ENCODE measurements at places on chromosomes 5 and 9.

- DNase-seq = no peak
Measured at GRCh38 chr5:73603998-73604397, 22.0 kb upstream of the ARHGEF28 start.

DNA sequence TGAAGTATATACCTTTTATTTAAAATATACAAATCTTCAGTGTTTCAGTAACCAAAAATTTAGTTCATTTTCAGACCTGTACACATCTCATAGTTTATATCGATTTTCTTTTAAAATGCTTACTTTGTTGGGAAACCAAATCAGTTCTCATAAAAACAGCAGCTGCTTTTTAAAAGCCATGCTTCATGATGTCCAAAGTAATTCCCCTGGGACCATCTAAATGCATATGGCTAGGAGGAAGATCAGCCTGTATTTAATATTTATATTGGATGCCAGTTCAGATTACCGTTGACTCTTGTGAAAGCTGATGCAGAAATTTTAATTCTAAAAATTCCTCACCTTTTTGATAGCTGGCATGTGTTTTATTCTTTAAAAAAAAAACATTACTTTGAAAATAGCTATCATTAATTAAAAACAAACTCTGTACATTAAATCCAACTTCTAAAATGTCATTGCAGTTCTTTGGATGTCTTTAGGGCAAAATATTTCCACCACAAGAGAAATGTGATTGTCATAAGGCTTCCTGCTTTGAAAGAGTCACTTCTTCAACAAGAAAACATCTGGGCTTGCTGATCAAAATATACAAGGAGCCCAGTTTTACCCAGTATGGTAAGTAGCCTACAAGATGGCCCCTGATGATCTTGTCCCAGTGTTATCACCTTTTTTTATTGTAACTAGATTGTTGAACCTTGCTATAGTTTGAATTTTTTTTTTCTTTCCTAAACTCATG lies 1242.9 kb upstream of the CDH6 start:
- no peak for DNase-seq

DNA sequence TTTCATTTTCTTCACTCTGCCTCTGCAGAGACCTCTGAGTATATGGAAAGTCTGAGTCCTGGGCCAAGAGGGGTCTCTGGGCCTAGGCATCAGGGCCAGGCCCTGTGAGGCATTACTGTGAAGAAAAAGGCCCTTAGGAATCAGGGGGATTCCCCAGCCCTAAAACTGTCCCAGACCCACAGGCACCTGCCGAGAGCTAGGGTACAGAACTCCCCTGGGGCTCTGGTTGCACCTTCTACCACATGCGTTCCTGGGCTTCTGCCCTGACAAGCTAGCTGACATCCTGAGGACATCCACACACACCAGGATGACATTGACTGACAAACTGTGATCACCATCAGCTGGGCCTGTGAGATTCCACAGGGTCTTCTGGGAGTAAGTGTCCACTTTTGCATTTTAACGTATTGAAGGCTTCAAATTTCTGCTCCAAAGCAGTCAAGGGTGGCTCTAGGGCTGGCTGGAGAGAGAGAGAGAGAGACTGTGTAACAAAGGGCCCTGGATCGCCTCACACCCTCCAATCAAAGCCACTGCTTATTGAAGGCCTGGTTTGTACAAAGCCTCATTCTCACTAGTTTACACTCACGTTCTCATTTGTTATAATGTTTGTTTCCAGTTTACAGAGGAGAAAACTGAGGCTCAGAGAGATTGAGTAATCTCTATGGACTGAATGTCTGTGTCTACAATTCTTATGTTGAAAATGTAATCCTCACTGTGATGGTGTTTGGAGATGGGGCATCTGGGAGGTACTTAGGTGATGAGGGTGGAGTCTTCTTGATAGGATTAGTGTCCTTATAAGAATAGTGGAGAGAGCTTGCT lies 45.1 kb downstream of the TGFBI start:
- no peak for DNase-seq

- DNase-seq = peak; percentile 90
Measured at GRCh38 chr5:31193591-31194467, at the start of gene CDH6. Gene CDH6, plus strand, starts transcription at chr5:31193686. Its CDS starts 73,788 bp downstream, at chr5:31267474.

DNA sequence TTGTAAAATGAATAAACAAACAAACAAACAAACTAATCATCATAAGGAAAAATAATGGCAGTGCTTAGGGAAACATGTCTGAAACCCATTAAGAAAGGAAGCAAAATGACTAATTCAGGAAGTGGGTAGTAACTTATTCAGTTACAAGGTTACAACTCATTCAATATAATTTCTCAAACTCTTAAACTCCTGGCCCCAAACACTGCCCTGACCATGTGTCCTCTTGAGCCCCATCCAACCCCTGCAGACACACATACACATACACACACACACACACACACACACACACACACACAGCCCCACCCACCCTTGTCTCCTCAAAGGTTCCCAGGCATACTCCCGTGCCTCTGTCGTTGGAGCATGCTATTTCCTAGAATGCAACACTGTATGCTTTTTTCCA lies 193.9 kb downstream of the SEC61B start:
- DNase-seq = no peak

- no peak for DNase-seq
Measured at GRCh38 chr5:81021486-81021885, 61.3 kb downstream of the RASGRF2 start.

GRCh38 chr5:51279983-51280706 lies 103.1 kb upstream of the ISL1 start:
- DNase-seq = peak; percentile 44

- no peak for DNase-seq
Measured at GRCh38 chr9:114169029-114169951, 14.0 kb downstream of the COL27A1 start.

DNA sequence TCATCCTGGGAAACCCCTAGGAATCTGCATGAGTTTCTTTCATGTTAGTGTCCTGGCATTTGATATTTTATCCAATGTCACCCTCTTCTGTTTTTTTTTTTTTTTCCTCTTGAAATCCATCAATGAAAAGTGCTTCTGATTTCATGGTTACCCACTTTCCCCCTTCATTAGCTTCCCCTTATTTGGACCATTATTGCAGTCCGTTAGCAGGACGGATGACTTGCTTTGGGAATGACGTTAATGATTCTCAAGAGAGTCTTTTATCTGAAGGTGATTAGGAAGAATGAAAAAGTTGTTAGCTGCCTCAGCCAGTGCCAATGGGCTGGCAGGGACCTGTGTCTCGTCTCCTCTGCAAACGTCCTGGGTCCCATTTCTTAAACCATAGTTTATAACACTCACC lies 134.7 kb downstream of the SEMA6A start:
- no peak for DNase-seq

DNA sequence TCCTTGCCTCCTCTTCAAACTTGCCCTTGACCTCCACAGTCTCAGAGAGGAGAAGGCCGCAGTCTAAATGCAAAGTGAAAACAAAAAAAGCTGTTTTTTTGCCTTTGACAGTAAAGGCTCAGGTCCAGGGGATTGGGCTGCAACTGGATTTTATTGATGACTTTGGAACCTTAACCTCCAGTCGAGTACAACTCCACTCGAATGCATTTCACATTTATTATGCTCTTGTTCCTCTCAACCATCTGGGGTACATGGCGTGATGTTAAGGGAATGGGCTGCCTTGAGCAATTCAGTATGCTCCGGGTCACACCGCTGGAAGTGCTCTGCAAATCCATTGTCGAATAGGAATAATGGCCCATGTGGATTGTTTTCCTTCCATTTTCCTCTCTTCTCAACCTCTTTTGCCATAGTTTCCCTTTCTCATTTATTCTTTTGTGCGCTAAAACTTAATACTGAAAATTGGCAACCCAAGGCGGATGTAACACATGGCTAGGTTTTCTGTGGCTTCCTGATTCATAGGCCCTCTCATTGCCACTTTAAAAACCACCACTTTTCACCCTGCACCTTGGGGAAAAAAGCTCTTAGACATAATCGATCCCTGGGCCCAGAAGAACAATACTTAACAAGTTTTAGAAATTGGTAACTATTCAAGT lies 34.3 kb downstream of the ITK start:
- DNase-seq = no peak
